ENCODE measurements at places on chromosomes 11 and 22. TPM values are rescaled to one million over a fixed set of nuclear protein-coding genes. Genes with fewer than 3 reads are reported as not detected.

OR10A3 gene
- total RNA-seq, result not detected

PATE2 gene
- total RNA-seq, result not detected

SCN2B gene
- total RNA-seq, result not detected

ARHGEF17 gene
- not detected for total RNA-seq

DUSP18 gene
- 12.8 TPM for total RNA-seq

CBL gene
- 45.2 TPM for total RNA-seq

All from activated naive CD8-positive, alpha-beta T cell treated with anti-CD3 and anti-CD28 coated beads, Interleukin-2, amount 10 ng/mL, durations not matched to agents 7 days and 5 days (primary cell).